A549 treated with DMSO at 1 μM for 4 hours (cell line): ENCODE measurements at places on chromosomes 6 and 20. TPM values are rescaled to one million over a fixed set of nuclear protein-coding genes. Genes with fewer than 3 reads are reported as not detected.

Gene RBPJL
- not detected in 5 replicates for total RNA-seq

Gene HLA-E
- 60.5 to 68.3 TPM (median 64.0 TPM) in 5 replicates for total RNA-seq

Gene AGPAT4
- total RNA-seq: 3.3 to 5.5 TPM (median 4.8 TPM) in 5 replicates

Gene CCND3
- total RNA-seq: 159 to 199 TPM (median 189 TPM) in 5 replicates

Gene SYNGAP1
- total RNA-seq: 4.2 to 7.9 TPM (median 5.1 TPM) in 5 replicates
